ENCODE measurements at places on chromosomes 1 and 21.
A peak's percentile ranks its signal among the peaks of the same experiment; 100 is the strongest.

GRCh38 chr1:155287987-155288543, 10.8 kb downstream of the HCN3 start:
- DNase-seq, result no peak

DNA sequence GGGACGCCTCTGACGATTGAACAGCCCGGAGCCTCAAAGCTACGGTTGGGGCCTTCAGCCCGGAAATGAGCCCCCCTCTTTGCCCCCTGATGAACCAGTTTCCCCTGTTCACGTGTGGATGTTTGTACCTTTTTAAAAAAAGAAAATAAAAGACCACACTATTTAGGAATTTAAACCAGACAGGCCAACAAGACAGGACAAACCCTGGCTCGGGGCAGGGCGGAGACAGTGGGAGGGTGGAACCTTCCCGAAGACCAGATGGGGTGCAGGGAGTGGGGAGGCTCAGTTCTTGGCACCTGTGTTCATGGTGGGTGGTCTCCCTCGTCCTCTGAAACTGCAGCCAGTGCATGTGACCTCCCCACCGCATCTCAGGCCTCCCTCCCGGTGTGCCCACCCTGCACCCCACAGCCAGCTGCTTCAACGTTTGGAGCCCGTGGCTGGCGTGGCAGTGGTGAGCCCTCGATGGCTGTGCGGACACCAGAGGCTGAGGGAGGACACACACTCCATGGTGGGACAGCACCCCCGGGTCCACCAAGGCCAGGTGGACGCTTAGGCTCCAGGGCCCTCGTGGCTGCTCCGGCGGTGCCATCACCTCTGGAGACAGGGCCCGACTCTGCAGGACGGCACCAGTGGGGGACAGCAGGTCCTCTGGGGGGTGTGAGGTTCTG, 45.6 kb downstream of the COL18A1 start:
- no peak for DNase-seq

DNA sequence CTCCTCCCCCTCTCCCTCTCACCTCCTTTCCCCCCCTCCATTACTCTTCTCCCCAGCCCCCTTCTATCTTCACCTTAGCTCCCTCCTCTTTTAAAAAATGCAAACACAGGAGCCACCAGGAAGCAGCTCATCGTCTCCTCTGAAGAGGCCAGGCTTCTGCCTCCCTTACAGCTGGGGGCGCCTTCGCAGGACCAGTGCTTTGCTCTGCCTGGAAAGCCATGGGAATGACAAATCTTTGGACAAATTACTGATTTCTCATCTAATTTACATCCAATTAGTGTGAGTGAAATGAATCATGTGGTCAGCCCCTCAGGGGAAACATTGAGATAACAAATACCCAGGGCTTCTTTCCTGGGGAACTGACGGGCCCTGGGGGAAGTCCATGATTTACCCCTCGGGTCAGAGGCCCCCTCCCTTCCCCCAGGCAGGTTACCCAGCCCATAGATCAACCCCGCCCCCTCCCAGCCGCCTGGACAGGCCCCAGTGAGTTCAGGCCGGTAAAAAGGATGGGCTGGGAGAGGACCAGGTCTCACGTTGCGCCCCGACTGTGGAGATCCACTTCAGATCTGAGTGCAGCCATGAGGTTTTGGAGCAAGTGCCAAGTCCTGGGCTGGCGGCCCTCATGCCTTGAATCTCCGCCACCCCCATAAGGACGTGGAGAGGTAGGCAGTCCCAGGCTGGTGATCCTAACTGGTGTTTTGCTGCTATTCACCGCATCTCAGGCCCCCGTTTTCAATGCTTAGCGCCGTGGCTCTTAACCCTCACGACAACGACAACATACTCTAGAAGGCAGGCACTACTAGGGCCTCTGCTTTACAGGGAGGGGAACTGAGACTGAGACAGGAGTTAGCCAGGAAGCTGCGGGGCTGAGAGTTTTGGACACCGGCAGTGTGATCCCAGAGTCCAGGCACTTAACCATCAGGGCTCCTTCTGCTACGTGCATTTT, 300.8 kb downstream of the RRAGC start:
- no peak for DNase-seq

GRCh38 chr1:89821322-89822108, 683 bp downstream of the LRRC8D start:
- DNase-seq, result no peak

DNA sequence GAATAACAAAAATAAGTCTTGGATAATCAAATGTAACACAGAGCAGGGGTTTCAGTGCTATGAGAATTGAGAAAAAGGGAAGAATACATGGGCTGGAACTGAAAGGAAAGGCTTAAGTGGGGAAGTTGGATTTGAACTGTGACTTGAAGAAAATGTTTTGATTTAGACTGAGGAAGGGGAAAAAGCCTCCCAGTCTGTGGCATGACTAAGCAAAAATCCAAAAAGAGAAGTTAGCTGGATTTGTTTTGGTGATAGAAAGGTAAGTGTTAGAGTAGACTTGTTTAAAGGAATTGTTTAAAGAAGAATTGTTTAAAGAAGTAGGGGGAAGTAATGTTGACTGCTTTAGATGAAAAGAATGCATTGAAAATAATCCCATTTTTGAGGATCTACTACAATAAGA, 46.0 kb downstream of the KCNK2 start:
- no peak for DNase-seq

GRCh38 chr1:172582889-172583288, 49.9 kb downstream of the SUCO start:
- no peak for DNase-seq

GRCh38 chr1:91575909-91576519, 75.4 kb downstream of the CDC7 start:
- DNase-seq, result no peak

GRCh38 chr1:236144446-236145150, 2.3 kb downstream of the GPR137B start:
- DNase-seq, result no peak

DNA sequence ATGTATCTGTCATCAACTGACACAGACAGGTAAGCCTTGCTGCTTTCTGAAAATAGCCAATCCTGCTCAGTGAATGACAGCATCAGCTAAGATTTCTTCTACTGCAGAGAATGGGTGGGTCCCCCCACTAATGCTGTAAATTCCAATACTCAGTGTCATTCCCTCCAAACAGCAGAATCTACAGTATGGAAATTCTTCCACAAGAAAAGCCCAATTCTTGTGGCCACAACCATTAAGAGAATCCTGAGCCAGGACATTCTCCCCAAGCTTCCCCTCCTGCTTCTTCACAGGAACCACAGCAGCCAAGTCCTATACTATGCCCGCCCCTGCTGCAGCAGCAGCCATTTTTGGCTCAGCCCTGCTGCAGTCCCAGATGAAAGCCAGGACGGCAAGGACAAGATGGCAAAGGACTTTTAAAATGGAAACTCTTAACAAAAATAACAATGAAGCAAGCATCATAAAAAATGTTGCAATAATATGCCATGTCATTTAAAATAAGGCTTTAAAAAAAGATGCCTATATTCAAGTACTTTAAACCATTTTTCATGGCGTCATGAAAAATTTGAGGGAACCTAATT, 26.8 kb downstream of the EIF4G3 start:
- peak; percentile 80 for DNase-seq

- DNase-seq, result no peak
These were observed 794 bp upstream of the TOR3A start for GRCh38 chr1:179080866-179081686.

DNA sequence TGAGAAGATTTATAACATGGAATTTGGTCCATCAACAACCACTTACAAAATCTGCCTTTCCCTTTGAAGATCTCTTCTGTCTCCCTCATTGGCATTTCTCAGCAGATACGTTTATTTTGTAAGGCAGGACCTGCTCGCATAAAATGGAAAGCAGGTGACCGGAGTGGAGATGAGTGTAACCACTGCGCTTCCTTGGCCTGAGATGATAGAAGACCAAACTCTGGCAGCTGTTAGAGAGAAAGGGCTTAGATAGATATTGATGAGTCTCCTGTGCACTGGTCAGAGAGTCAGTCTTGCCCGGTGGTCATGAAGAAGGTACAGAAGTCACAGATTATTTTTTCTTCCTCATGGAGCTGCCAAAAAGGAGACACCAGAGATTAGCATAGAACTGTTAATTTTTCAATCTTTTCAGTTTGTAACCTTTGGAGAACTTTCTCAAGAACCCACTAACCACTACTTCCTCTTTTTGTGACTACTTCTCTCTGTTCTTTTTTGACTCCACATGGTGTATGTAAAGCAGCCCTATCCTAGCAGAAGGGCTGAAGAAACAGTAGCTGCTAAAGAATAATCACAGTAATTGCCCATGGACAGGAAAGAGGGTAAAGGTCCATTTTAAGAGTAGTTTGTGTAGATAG, 47.6 kb downstream of the FCRL3 start:
- DNase-seq, result no peak

DNA sequence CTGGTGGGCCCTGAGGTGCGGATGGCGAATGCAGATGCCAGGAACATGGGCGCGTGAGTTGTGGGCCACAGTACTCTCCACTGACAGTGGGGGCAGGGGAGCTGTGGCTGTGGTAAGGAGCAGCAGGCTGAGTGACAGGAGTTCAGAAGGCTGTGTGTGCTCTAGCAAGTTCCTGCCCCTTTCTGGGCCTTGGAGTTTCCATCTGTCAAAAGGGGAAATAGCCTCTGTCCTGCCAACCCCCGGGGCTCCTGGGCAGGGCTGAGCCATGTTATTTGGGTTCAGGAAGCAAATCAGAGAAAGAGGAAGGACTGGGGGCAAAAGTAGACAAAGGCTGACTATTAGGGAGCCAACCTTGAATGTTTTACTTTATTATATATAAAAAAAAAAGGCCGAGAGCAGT, 19.5 kb upstream of the MFN2 start:
- DNase-seq, result no peak

GRCh38 chr1:86950712-86951419, 36.4 kb downstream of the HS2ST1 start:
- DNase-seq, result no peak

DNA sequence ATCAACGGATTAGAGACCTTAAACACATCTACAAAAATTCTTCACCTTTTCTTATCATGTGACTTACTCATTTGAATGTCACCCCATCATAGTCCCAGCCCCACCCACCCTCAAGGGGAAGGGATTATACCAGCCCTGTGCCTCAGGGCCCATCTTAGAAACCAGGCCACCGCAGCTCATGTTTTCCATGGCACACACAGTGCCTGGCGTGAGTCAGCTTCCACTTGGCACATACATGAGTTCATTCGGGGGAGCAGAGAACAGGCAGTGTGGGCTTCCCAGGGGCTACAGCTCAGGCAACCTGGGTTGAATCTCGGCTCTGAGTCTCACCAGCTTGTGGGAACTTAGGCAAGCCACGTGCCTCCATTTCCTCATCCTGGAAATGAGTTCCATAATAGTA, 310.6 kb downstream of the NPHP4 start:
- no peak for DNase-seq

GRCh38 chr1:152003846-152004442, 10.3 kb upstream of the S100A10 start:
- DNase-seq, result no peak

GRCh38 chr1:99768104-99768503, 1.7 kb upstream of the FRRS1 start:
- no peak for DNase-seq

- peak; percentile 66 for DNase-seq
These were observed 2.1 kb upstream of the KIF21B start for GRCh38 chr1:201025571-201026002.

Measured in skeletal muscle cell (primary cell).